GM13976 (cell line): ENCODE measurements at places on chromosomes 2 and 18.

DNA sequence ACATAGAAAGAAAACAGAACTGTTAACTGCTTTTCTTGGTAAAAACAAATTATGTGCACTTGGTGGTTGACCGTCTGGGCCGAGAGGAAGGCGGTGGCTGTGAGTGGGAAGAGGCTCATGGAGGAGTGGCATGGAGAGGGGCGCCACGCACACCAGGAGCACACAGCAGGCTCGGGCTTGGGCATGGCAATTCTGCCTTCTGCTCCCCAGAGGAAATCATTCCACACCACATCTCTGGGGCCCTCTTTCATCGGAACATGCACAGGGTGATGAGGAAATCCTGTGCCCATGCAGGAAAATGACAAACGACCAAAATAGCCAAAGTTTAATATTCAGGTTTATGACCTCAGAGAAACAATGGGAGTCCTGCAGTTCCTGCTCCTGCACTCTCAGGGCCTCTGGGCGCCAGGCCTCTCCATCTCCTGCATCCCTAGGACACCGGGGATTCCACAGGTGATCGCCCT is 26.4 kb downstream of the WDFY1 start:
- DNase-seq: no peak

DNA sequence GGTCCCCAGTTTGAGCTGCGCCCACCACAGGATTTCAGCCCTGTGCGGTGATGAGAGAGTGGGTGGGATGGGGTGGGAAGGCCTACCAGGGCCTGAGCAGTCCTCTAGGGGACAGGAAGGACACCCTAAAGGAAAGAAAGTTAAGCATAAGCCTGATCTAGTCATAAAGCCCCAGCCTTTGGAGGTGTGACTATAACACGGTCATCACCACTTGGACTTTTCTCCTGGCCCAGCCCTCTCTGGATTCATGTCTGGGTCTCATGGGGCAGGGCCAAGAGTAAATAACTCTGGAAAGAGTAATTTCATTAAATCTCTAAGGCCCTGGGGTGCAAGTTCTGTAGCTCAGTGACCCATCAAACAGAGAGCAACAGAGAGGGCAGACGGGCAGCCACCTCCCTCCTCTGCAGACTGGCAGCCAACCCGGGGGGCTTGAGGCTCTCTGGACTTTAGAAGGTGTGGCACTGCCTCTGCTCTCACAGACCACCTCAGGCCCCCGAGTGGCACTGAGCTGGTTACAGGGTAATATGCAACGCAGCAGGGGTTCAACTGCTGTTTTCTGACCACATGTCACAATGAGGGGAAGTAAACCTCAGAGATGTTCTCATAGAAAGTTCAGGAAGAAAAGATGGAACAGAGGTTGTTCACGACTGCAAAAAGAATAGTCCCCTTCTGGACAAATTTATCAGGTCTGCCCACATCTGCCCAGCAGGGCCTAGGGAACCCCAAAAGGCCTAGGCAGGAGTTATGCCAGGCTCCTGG is 41.5 kb downstream of the TGFA start:
- DNase-seq: no peak

GRCh38 chr2:98335271-98335670 is 11.0 kb upstream of the CNGA3 start:
- DNase-seq: no peak

- DNase-seq: peak; percentile 26
Observed at GRCh38 chr2:95525294-95526035, 40.9 kb upstream of the TRIM43B start.

DNA sequence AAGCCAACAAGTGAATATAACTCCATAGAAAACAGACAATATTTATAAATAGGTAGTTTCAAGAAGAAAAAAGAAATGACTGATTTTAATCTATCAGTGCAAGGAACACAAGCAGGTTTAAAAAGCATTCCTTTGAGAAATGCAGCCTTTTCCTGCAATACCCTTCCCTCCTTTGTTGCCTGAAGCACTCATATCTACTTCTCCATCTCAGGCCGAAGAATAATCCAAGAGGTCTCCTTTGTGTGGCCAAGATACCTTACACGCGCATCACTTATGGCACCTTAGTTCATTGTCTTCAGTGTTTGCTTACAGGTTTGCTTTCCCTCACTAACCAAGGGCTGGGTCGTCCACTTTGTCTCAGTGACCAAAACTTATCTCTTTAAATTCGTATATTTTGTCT is 93.0 kb downstream of the MAIP1 start:
- no peak for DNase-seq

GRCh38 chr2:191050640-191050987 is 36.6 kb upstream of the STAT1 start:
- no peak for DNase-seq

DNA sequence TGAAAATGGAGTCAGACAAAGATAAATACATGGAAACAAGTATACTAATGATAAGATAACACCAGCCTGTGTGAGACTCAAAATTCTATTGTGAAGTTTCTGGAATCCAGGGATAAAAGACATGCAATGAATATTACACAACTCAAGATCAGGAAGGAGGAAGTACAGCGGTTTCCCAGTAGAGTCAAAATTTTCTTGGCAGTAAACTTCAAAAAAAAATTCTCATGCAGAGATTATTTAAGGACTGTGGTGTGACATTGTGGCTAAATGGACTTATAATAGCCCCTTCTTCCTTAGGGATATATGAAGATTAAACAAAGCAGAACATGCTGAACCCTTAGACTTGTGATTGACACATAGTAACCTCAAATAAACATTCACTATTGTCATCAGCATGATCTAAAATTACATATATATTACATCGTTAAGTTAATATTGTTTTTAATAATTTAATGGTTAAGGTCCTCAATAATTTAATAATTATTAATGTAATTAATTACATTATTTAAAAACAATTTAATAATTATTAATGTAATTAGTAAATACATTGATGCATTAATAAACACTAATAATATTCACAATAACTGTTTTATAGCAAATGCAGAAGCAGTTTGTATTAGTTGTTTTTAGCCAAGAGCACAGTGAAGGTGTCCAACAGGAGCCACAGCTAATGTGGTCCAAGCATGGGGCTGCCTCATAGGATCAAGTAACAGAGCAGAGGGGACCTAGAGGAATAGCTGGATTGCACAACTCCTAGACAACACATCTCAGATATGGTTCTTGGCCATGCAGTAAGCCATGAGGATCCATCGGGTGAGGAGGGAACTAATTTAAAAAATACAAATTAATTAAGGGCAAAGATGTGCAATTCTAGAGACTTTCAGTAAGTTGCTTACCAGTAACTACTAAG is 77.3 kb downstream of the POLE4 start:
- no peak for DNase-seq

GRCh38 chr2:19541884-19542283 is 183.5 kb upstream of the OSR1 start:
- DNase-seq: no peak

DNA sequence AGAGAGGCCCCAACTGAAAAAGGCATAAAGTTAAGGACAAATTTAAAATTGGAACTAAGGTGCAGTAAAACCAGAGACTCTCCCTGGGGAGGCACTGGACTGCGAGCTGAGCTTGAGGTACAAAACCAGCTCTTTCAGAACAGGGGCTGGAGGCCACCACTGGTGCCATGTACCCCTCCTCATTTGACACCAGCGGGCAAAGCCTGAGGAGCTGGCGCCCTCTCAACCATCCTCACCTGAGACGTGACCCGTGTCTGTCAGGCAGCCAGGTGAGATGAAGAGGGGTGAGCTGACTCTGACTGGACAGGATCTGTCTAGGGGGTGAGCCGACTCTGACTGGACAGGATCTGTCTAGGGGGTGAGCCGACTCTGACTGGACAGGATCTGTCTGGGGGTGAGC is 68.5 kb downstream of the TMEM18 start:
- no peak for DNase-seq

DNA sequence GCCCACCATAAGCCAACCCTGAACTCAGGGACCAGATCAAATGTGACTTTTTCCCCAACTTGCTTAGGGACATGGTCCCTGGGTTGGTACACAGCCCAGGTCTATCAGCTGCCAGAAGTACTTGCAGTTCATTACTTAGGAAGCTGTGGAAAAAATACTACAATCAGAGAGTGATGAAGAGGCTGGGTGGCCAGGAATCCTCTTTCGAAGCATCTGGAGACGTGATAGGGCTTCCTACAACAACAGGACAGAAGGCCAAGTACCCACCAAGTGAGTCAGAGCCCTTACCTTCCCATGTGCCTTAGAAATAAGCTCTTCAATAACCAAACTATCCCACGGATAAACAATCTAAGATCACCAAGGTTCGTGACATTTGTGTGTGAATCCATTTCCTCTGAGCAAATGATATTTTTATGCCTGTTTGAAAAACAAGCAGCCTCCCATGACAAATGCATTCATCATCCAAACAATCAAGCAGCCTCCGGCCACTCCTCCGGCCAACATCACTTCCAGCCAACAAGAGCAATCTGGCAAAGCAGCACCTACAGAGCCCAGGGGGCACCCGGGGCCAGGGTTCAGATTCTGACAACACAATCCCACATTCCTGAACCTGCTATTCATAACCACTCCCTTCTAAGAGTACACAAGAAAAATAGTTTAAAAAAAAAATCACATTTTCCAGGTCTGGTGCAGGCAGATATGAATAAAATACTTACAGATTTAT is 26.4 kb downstream of the TBC1D8 start:
- DNase-seq: no peak

DNA sequence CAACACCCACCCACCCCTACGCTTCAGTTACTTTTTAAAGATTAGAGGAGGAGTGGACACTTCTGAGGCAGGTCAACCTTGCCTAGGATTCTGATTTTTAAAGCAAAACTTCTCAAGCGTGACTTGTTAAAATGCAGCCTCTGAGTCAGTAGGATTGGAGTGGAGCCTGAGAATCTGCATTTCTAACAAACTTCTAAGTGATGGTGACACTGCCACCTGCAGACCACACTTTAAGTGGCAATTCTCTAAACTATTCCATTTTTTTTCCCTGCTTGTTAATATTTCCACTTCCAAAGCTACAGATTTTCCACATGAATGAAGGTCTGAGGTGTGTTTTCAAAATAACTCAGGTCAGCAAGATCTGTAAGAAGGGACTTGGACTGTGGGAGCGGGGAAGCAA is 171.1 kb upstream of the CCDC150 start:
- no peak for DNase-seq

GRCh38 chr2:669323-669722 is 7.9 kb downstream of the TMEM18 start:
- no peak for DNase-seq

DNA sequence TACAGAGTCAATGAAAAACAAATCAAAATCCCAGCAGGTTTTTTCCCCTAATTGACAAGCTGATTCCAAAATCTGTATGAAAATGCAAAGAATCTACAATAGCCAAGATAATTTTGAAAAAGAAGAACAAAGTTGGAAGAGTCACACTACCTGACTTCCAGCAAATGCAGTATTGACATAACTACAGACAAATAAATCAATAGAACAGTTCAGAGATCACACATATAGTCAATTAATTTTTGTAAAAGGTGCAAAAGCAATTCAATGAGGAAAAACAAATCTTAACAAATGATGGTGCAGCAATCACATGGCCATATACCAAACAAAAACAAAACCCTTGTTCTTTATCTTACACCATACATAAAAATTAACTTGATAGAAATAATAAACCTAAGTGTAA is 74.6 kb upstream of the ST8SIA5 start:
- DNase-seq: no peak

- DNase-seq: no peak
Observed at GRCh38 chr2:132588576-132588975, 81.4 kb downstream of the LYPD1 start.

DNA sequence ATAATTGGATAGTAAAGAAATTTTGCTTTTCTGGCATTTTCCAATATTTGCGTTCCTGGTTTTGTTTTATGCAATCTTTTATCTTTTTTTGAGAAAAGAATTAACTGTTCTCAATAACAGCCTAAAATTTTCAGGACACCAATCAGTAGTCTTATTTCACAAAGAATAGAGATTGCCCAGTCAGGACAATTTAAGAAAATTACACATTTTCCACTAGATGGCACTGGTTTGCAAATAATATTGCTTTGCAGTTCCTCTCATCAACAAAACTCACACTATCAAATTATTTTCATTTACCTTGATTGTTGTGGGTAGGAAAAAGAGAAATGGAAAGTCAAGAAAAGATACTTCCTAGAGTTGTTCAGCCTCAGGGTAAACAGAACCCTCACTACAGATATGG is 2.4 kb upstream of the RBM45 start:
- DNase-seq: peak; percentile 68

DNA sequence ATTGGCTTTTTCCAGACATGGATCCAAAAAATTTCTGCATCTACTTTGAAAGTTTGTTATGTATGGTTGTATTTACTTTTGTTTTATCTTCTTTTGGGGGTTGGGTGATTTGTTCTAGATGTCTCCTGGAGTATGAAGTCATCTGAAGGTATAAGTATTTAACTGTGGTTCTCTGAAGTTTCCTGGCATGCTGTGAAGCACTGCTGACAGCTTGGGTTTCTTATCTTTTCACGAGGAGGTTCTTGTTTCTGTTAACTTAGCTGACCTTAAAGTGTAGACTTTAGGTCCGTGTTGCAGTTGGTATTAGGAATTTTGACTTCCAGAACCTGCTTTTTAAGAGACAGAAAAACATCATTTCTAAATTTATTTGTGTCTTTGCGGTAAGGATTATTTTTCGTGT is 15.9 kb downstream of the GLS start:
- DNase-seq: no peak

DNA sequence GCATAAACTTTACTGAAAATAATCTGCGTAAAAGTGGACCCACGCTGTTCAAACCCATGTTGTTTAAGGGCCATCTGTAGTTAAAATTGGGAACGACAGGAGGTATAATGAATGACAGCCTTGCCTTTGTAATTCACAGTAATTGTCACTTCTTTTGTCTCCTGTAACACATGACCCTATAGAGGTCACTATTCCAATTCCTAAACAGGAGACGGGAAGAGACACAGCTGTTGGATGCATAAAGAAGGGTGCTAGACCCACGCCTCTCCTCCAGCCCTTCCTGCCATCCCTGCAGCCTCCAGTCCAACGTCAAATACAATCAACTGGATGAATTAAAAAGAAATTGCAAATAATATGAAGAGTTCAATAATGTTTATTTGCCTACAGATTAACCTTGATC is 63.1 kb upstream of the NFATC1 start:
- DNase-seq: no peak

DNA sequence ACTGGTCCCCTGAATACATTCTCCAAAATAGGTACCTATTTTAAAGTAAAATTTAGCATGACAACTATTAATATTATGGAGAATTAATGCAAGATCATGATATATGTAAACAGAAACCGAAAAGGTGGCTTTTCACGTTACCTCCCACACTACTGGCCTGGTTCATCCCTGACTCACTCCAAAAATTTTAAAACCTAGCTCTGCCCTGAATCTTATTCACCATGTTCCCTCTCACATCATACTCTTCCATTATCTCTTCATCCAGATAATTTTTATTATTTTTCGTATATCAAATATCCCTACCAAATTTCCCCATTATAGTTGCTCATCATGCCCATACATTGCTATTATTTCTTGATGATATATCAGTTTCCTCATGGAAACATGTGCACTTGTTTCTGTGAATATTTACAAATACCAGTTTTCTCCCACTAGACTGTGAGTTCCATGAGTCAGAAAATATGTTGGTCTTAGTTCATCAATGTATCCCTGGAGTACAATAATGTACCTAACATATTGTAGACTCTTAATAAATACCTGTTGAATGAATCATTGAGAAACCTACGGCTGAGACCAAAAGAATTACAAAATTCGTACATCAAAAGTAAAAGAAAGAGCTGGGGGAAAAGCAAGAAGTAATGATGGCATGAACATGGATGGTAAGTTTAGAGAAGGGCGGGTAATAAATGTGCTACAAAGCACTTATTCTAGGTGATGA is 360.1 kb upstream of the CHAC2 start:
- no peak for DNase-seq

- no peak for DNase-seq
Observed at GRCh38 chr2:239261356-239261755, 139.5 kb downstream of the HDAC4 start.

GRCh38 chr18:46160050-46160798 is 56.0 kb downstream of the HAUS1 start:
- no peak for DNase-seq
